ENCODE measurements at places on chromosomes 16 and 17.

DNA sequence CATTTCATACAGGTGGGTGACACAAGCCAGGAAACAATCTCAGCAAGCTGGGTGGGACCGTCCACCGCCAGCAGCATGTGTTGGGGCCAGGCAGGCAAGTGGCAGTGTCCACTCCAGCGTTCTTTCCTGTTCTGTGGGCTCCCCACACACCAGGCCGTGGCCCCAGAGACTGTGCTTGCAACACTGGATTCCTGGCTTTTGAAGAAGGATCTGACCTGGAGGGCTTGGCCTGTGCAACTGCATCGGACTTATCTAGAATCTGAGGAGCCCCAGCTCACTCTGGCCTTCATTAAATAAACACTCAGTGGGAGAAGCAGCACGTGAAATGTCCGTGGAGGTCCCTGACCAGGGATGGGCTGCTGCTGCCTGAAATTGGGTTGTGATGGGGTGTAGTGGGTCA is 3.2 kb downstream of the KSR1 start:
- no peak for DNase-seq

DNA sequence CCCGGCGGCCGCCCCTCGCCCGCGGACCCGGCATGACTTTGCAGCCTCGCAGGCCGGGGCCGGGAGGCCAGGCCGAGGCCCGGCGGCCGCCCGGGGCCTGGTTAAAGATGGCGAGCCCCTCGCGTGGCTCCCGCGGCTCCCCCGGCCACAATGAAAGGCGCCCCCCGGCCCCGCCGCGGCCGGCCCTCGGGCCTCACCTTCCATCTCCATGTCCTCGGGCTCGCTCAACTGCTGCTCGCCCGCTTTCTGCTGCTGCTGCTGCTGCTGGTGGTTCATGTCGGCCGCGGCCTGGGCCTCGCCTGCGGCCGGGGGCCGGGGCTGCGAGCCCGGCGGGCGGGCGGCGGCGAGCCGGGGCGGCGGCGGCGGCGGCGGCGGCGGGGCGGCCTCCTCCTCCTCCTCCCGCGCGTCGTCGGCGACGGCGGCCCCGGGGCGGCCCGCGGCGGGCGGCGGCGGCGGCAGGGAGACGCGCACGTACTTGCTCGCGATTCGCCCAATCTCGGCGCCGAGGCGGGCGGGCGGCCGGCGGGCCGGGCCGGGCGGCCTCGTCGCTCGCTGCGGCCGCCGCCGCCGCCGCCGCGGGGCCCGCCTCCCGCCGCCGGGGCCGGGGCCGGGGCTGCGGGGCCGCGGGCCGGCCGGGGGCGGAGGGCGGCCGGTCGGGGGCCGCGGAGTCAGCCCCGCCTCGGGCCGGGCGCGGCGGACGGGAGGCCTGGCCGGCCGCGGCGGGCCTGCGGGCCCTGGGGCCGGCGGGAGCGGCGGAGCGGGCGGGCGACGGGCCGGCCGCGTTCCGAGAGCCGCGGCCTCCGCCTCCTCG is 491 bp downstream of the USP7 start:
- no peak for DNase-seq

- no peak for DNase-seq
Observed at GRCh38 chr17:76458580-76459490, 5.9 kb upstream of the UBE2O start.

GRCh38 chr17:13030056-13030455 is 12.2 kb upstream of the ELAC2 start:
- no peak for DNase-seq

- no peak for DNase-seq
Observed at GRCh38 chr17:2412561-2413021, 11.7 kb upstream of the MNT start.

DNA sequence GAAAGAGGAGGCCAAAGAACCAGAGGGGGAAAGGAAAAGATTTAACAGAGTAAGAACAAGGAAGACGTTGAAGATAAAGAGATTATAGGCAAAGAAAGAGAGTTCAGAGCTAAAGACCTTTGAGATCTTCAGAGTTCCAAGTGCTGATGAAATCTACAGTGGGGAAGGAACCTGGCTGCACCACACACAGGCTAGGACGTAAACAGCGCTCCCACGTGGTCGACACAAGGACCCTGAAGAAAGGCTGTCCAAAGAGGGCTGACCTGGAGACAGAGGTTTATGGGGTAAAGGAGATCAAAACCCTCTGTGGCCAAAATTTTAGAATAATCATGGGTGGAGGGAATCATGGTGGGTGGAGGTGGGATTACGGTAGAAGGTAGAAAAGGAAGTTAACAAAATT is 121.6 kb downstream of the PMP22 start:
- DNase-seq = no peak

DNA sequence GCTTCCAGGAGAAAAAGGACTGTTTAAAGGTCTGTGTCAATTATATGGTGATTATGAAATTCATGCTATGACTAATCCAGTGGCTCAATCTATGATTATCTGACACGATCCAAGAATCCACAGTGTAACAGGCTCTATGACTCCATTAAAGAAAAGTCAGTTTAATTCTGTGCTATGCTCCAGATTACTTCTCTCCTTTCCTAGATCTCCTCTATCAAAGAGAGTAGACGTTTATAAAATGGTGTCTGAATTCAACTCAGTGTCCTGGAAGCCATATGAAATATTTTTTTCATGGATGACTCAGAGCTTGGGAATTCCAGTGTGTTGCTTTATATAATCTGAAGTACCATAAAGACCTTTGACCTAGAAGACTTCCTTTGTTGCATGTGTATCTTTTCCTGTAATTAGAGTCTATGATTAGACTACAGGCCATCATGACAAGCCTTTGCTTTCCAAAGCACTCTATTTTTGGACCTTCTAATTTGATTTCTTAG is 27.0 kb upstream of the NF1 start:
- DNase-seq = no peak

GRCh38 chr16:14520753-14521152 is 109.3 kb downstream of the PARN start:
- DNase-seq = no peak

DNA sequence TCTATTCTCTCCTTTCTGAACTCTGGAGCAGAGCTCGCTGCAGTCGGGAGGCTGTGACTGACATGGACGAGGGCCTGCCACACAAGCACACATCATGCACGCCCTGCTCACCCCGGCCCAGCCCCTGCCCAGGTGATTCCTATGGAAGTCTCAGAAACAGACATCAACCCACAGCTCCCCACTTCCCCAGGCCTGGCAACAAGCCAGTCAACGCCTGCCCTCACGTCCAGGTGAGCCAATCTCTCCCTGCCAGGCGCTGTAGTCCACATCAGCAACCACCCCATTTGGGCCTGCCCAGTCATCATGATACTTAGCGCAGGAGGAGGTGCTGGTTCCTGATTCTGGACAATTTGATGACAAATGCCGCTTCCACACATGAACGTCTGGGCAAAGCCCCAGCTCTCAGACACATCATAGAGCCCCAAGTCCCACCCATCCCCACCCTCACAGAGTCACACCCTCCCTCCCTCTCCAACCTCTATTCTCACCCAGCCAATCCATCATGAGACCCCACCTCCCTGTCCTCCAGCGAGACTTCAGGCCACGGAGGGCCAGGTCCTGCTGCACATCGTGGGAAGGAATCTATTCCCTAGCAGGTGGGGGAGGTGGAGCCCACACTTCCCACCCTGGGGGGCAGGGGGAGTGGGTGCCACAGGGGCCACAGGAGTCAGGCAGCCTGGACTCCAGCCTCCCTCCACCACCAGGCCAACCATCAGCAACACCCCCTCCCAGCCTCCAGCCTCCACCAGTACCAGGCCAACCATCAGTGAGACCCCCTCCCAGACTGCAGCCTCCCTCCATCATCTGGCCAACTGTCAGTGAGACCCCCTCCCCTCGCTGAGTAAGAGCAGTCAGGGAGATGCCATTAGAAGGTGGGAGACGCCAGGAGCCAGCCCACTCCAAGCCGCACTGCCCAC is 33.7 kb upstream of the GSG1L start:
- no peak for DNase-seq

GRCh38 chr17:12349297-12349696 is 316.4 kb upstream of the MYOCD start:
- no peak for DNase-seq

DNA sequence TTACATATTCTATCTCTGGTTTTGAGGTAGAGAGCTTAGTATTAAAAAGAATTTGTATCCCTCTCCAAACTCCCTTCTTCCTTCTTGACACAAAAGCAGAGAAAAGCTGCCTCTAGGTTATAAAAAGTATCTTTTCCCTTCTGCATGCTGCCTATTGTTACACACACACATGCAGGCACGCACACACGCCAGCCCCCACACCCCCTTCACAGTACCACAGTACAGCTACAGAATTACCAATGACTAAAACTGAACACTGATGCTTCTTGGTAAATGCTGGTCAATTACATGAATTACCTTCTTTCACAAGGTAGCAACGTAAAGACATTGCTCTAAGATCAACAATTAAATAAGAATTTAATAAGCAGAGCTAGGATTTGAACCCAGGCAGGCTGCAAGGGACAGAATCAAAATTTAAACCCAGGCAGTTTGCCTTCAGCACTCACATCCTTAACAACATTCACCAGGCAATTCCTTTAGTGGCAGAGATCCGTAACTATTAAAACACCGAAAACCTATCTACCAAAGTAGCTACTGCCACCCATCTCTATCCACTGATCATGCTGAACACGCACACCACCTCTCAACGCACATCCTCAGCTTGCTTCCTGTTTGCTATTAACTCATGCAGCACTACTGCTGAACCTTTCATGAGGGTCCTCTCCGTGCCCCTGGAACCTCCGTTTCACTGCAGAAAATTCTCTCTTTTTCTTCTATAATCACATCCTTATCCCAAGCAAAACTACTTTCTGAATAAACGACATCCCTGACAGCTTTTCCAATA is 37.8 kb downstream of the YWHAE start:
- DNase-seq = peak; percentile 24

DNA sequence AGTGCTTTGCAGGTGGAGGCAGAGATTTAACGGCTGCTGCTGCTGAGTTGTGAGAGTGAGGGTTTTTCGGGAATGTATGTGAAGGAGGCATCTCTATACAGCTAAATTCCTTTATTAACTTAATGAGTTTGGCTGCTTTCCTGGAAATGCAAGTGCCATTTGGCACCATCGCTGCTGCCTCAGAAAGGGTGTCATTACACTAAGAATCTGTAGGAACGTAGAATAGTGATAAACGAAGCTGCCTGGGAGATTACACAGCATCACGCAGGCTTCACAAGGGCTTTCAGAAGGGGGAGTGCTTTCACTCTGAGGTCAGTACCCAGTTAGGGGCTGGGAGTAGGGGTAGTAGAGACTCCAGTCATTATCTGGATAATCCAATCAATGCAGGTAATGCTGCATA is 14.1 kb upstream of the NLRP1 start:
- DNase-seq = no peak

GRCh38 chr17:27906623-27907022 is 13.5 kb upstream of the LYRM9 start:
- no peak for DNase-seq

DNA sequence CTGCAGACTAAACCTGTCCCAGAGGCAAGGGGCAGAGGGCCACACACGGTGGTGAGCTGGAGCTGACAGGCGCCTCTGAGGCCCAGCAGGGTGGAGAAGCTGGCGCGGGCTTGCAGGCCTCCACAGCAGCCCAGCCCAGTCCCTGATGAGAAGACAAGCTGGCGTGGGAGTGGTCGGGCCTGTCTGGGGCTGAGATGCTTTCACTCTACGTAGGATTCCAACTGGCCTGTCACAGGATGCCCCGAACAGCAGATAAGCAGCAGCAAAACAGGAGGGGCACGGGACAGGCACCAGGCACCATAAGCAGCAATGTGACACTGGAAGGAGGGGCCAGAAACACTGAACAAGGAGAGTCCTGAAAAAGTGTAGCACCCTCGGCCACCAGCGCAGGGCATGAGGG is 40.1 kb downstream of the PEMT start:
- DNase-seq = no peak

- no peak for DNase-seq
Observed at GRCh38 chr17:64032081-64032480, 11.6 kb upstream of the ICAM2 start.

- no peak for DNase-seq
Observed at GRCh38 chr16:64629622-64630021, 492.2 kb downstream of the CDH11 start.

- no peak for DNase-seq
Observed at GRCh38 chr17:28466001-28466400, 7.4 kb upstream of the SLC13A2 start.

GRCh38 chr16:10806698-10807097 is 11.9 kb downstream of the TVP23A start:
- no peak for DNase-seq

- no peak for DNase-seq
Observed at GRCh38 chr16:19876501-19877059, 8.1 kb downstream of the GPRC5B start.

DNA sequence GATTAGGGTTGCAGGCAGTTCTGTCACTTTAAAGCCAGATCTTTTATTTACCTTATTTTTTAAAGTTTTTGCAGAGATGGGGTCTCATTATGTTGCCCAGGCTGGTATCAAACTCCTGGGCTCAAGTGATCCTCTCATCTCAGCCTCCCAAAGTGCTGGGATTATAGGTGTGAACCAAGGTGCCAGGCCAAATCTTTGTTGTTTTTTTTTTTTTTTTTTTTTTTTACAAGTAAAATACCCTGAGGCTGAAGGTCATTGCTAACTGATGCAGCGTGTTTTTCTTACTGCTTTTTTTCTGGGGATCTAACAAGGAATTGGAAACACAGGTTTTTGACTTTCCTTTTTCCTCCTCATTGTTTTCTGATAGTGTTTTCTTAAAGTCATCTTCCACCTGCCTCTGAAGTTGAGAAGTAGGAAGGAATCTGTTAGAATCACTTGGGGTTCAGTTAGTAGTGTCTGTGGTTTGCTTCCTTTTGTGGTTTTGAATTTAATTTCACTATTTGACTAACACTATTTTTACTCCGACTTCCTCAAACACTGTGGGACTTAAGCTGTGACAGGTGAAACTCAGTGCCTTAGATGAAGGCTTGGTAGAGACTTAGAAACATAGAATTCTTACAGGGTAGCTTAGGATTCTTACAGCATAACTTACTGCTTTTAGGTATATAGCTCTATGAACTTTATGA is 22.2 kb downstream of the CLTC start:
- no peak for DNase-seq

GRCh38 chr17:8857919-8858318 is 9.6 kb downstream of the PIK3R6 start:
- DNase-seq = peak; percentile 37

DNA sequence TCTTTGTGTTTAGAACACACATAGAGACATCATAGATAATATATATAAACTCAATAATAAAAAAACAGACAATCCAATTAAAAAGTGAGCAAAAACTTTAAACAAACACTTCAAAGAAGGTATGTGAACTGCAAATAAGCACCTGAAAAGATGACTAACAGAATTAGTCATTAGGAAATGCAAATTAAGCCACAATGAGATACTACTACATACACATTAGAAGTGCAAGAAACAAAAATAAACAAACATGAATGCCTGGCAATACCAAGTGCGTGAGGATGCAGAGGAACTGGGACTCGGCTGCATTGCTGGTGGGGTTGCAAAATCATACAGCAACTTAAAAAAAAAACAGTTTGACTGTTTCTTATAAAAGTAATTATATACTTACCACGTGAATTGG is 799.0 kb downstream of the KCNJ2 start:
- no peak for DNase-seq

GRCh38 chr17:6257336-6257735 is 177.6 kb downstream of the AIPL1 start:
- no peak for DNase-seq

Measured in stimulated activated CD8-positive, alpha-beta memory T cell treated with anti-CD3 and anti-CD28 coated beads, Interleukin-2, amount 100 ng/mL, for 48 hours (primary cell).